A549 treated with CpdA at 1 μM for 4 hours (cell line): ENCODE measurements at places on chromosomes 5 and 9. TPM values are rescaled to one million over a fixed set of nuclear protein-coding genes. Genes with fewer than 3 reads are reported as not detected.

The HTR4 gene
- not detected in 5 replicates for total RNA-seq

The SLC46A2 gene
- total RNA-seq = not detected in 5 replicates

The CAVIN4 gene
- 0.39 to 0.91 TPM (median 0.50 TPM) in 5 replicates for total RNA-seq

The PSD2 gene
- 0.03 to 0.06 TPM (median 0.03 TPM) in 4 of 5 replicates, not detected in the other for total RNA-seq

The CNTFR gene
- total RNA-seq = 0.08 to 0.19 TPM (median 0.10 TPM) in 5 replicates

The RIC1 gene
- 8.6 to 13.2 TPM (median 11.0 TPM) in 5 replicates for total RNA-seq

The PRUNE2 gene
- total RNA-seq = 0.01 TPM in 1 of 5 replicates, not detected in the others

The PROB1 gene
- 0.27 to 0.33 TPM (median 0.31 TPM) in 5 replicates for total RNA-seq

The NIM1K gene
- total RNA-seq = 0.27 to 0.41 TPM (median 0.33 TPM) in 4 of 5 replicates, not detected in the other

The BARHL1 gene
- 0.06 TPM in 1 of 5 replicates, not detected in the others for total RNA-seq

The ELAVL2 gene
- total RNA-seq = 0.08 to 0.12 TPM in 2 of 5 replicates, not detected in the others

The NTNG2 gene
- 1.8 to 5.9 TPM (median 2.8 TPM) in 5 replicates for total RNA-seq

The EIF4EBP3 gene
- total RNA-seq = 1.3 to 5.0 TPM (median 2.1 TPM) in 5 replicates

The NFIB gene
- 7.6 to 10.8 TPM (median 9.9 TPM) in 5 replicates for total RNA-seq

The LHX3 gene
- total RNA-seq = 0.08 to 0.12 TPM (median 0.09 TPM) in 4 of 5 replicates, not detected in the other

The C8G gene
- total RNA-seq = 0.54 to 1.9 TPM (median 1.2 TPM) in 5 replicates

The PTGDS gene
- total RNA-seq = 0.35 to 0.71 TPM (median 0.39 TPM) in 3 of 5 replicates, not detected in the others

The PDE4D gene
- total RNA-seq = 32.4 to 49.7 TPM (median 47.1 TPM) in 5 replicates

The PHF24 gene
- 0.06 to 0.26 TPM (median 0.16 TPM) in 5 replicates for total RNA-seq

The TLE1 gene
- 77.6 to 85.7 TPM (median 80.1 TPM) in 5 replicates for total RNA-seq

The PCSK1 gene
- total RNA-seq = 0.22 to 0.73 TPM (median 0.30 TPM) in 5 replicates

The STC2 gene
- 53.7 to 87.1 TPM (median 59.5 TPM) in 5 replicates for total RNA-seq

The MCTP1 gene
- total RNA-seq = 7.3 to 14.1 TPM (median 9.2 TPM) in 5 replicates

The GRM6 gene
- total RNA-seq = not detected in 5 replicates

The TLR4 gene
- 0.06 to 0.34 TPM (median 0.10 TPM) in 5 replicates for total RNA-seq

The FAM221B gene
- not detected in 5 replicates for total RNA-seq

The SLC25A2 gene
- not detected in 5 replicates for total RNA-seq

The CCL28 gene
- 0.14 to 0.29 TPM (median 0.20 TPM) in 5 replicates for total RNA-seq

The BBLN gene
- 40.0 to 66.7 TPM (median 60.4 TPM) in 5 replicates for total RNA-seq

The PHPT1 gene
- total RNA-seq = 255 to 327 TPM (median 305 TPM) in 5 replicates

The TTC39B gene
- total RNA-seq = 0.73 to 0.92 TPM (median 0.85 TPM) in 5 replicates

The SPINK4 gene
- not detected in 5 replicates for total RNA-seq

The C5orf52 gene
- total RNA-seq = not detected in 5 replicates

The PCDHGC3 gene
- total RNA-seq = 6.1 to 7.1 TPM (median 6.4 TPM) in 5 replicates

The IFNK gene
- total RNA-seq = not detected in 5 replicates

The CDC25C gene
- 10.5 to 13.4 TPM (median 12.5 TPM) in 5 replicates for total RNA-seq

The TAF1L gene
- total RNA-seq = not detected in 5 replicates

The RHOBTB3 gene
- 5.9 to 10.0 TPM (median 7.3 TPM) in 5 replicates for total RNA-seq

The IFNB1 gene
- total RNA-seq = not detected in 5 replicates

The PIP5KL1 gene
- 1.5 to 2.6 TPM (median 1.8 TPM) in 5 replicates for total RNA-seq

The ZFP2 gene
- total RNA-seq = 0.03 to 0.07 TPM in 2 of 5 replicates, not detected in the others
